CD4-positive, alpha-beta T cell treated with Interferon gamma for 1 hour (primary cell): ENCODE measurements at places on chromosomes 6 and 20.

- DNase-seq = no peak
Measured at GRCh38 chr6:16762268-16762549, 949 bp upstream of the ATXN1 start.

GRCh38 chr6:46184114-46184513 is 13.3 kb upstream of the ENPP5 start:
- DNase-seq = no peak

DNA sequence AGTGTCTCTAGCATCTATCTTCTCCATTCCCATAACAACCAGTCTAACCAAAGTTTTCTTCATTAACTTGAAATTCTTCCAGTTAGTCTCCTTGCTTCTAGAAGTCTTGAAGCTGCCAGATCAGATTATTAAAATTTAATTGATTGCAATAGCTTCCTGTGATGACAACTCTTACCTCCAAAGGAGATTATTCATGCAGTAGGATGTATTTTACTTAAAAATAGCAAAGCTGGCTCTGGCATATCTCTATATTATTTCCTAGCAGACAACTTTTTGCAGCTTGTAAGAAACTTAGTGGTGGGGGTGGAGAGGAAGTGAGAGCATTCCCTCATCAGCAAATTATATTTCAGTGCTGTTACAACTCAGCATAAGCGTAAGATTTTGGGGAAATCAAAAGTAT is 290.4 kb downstream of the GRIK2 start:
- DNase-seq = no peak

- DNase-seq = no peak
Measured at GRCh38 chr6:112620812-112621569, 273.9 kb downstream of the RFPL4B start.

GRCh38 chr6:53730767-53731166 is 64.0 kb upstream of the LRRC1 start:
- DNase-seq = no peak

DNA sequence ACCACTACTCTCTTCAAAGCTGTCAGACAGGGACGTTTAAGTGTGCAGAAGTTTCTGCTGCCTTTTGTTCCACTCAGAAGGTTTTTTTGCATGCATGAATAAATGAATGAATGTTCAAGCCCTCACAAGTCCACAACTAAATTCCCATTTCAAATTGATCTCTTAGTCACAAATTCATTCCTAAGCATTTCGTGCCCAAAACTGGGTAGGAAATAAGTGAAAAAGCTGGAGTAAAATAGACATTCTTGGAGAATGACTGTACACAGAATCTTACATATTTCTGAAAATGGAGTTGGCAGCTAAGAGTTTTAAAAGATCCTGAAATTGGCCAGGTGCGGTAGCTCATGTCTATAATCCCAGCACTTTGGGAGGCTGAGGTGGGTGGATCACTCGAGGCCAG is 117.6 kb downstream of the PERP start:
- DNase-seq = no peak

DNA sequence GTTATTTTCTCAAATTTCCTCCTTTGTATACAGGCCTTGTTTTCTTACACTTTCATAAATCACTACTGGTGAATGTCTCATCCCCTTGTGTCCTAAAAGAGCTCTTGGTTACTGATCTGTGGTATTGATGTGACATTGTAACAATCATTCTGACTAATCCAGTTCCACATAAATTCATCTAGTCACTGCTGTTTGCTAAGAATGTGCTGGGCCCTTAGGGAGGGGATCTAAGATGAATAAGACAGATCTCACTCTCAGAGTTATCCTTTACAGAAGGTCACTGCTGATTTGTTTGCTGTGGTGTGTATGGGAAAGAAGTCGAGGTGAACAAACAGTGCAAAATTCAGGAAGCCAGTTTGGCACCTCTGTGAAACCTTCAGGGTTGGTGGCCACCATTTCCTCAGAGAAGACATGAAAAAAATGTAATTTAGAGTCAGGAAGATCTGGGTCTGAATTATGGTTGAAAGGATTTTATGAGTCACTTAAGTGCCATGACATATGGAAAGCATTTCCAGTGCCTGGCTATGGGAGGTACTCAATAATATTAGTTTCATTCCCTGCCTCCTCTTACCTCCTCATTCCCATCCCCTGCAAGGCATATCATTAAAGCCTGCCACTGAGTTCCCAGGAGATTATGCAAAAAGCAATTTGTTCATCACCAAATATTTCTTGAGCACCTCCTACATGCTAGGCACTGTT is 121.8 kb downstream of the COL9A1 start:
- DNase-seq = no peak

GRCh38 chr20:46040902-46041535 is 12.0 kb downstream of the SLC12A5 start:
- DNase-seq = no peak

GRCh38 chr6:127902933-127903332 is 2.1 kb upstream of the THEMIS start:
- no peak for DNase-seq

DNA sequence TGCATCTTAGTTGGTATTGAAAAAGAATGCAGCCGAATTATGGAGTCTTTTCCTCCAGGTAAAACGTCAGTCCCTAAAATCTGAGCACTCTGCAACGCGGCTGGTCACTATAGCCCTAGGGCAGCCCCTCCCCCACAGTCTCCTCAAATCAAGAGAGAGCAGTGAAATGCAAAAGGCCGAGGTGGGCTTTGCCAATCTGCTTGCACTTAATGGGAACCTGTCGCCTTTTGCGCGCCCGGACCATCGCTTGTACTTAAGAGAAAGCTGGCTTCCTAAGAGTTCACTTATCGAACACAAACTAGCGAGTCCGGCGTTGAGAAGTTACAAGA is 447 bp downstream of the MCM3 start:
- no peak for DNase-seq

DNA sequence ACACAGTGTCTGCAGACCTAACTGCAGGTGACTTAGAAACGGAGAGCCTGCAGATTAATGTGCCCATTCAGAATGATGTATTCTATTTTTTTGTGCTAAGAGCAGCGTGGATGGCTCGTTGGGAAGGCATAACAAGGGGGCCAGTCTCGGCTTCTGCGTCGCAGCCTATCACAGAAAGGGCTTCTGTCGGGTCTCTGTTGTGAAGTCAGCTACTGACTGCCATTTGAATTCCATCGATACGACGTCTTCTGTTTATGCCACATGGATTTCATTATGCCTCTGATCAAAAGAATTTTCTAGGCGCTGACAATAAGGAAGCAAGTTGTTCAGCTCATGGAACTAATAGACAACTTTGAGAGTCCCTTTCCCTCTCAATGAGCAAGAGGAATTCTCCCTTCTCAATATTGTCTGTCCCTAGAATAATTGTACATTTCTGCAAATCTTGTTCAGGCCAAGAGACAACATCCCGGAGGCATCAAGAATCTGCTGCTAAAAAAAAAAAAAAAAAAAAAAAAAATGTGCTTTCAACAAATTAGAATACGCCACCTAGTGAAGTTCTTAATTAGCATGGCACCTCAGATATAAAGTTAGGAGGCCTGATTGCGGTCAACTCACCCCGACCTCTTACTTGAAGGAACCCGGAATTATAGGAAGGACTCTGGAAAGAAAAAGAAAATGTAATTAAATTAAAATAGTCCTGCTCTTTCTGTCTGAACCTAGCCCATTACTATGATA is 223.9 kb downstream of the TSHZ2 start:
- DNase-seq = no peak

- no peak for DNase-seq
Measured at GRCh38 chr6:20688710-20689500, 154.6 kb downstream of the CDKAL1 start.

GRCh38 chr6:6798448-6798860 is 209.9 kb downstream of the LY86 start:
- no peak for DNase-seq

- no peak for DNase-seq
Measured at GRCh38 chr6:44494011-44494501, 106.5 kb downstream of the CDC5L start.

DNA sequence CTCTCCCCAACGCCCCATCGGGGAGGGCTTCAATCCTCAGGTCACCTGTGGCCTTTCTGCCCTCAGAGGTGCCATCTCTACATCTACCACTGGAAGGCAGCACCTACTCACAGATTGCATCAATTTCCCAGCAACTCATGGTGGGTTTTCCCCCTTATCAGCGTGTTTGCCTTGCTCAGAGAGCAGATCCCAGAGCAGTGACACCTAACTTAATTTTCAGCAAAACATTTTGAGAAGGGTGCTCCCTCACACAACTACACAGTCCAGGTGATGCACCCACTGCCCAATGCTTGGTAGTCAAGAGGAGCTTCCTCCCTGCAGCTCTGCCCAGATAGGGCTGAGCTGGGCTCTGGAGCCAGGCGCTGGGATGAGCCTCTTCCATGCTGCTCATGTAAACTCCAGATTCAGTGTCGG is 48.2 kb downstream of the PLG start:
- DNase-seq = no peak

DNA sequence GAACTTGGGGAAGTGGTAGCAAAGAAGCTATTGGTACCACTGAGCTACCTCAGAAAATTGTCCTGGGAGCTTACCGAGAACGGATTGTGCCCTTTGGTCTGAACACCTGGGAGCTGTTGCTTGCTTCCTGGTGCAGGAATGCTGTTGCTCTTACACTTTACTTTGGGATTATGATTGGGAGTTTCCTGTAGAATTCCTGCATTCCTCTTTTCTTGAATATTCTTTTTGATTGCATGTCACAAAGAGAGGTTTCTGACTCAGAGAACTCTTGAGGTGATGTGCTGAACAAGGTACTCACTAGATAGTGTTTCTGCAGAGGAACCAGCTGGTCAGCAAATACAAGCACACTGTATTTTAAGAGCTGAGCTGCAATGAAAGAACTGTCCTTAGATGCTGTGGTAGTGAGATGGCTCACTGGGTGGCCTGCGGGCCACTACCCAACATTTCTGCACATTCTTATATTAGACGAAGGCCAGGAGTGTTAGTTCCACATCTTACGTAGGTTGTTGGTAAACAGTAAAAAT is 35.0 kb downstream of the LRRC1 start:
- DNase-seq = no peak

DNA sequence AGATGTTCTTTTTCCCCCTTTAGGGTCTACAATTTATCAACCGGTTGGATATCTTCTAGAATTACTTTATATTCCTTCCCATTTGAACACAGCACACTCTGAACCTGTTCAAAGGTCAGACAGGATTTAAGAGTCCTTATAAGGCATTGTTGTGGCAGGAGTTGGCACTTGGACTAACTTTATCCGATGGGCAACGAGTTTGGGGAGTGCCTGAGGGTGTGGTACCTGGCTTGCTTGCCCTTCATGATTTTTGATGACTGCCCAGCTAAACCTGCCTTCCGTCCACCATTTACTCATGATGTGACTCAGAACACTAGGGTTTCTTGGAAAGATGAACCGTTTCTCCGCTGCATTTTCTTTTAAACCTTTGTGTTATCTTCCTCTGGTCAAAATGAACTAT is 285.2 kb downstream of the FOXC1 start:
- DNase-seq = no peak

DNA sequence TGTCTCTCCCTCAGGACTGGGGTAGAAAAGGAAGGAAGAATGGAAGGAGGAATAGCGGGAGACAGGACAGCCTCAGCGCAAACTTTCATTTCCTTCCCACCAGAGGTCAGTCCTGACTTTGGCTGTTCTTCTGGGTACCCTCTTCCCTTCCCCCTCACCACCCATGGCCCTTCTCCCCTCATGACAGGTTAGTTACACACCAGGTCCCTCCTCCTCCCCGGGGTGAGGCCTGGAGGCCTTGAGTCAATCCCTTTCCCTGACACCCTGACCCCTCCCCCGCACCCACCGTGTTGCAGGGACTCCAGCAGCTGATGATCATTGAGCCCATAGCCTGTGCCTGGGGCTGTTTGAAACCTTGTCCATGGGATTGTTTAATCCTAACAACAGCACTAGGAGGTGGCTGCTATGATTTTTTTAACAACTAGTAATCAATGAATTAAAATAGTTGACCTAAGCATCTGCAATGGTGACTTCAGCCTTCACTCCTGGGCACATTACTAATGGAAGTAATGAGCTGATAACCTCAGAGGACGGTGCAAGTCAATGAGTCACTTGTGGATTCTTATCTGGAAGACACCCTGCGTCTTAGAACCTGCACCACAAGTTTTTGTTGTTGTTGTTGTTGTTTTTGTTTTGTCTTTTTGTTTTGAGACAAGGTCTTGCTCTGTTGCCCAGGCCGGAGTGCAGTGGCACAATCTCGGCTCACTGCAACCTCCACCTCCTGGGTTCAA is 46.6 kb upstream of the CCDC167 start:
- no peak for DNase-seq

DNA sequence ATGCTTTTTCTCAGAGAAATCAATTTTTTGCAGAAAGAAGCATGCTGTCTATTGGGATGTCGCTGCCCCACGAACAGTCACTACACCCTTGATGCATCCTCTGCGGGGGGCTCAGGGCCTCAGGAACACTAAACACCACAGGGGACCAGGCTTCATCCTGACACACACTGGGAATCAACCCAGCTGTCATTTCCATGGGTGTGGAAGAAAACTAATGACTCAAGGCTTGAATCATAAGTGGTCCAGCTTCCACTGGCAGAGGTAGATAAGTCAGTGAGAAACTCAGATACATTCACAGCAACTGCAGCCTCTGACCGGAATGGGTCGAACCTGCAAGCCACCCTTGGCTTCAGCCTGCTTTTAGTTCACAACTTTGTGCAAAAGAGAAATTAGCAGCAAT is 81.3 kb upstream of the SPTLC3 start:
- no peak for DNase-seq

- peak; percentile 35 for DNase-seq
Measured at GRCh38 chr20:19915111-19915798, 101.9 kb upstream of the NAA20 start.

- DNase-seq = no peak
Measured at GRCh38 chr6:137631323-137631722, 137.1 kb upstream of the OLIG3 start.

GRCh38 chr6:136784910-136785746 is 7.1 kb downstream of the MAP3K5 start:
- peak; percentile 59 for DNase-seq

DNA sequence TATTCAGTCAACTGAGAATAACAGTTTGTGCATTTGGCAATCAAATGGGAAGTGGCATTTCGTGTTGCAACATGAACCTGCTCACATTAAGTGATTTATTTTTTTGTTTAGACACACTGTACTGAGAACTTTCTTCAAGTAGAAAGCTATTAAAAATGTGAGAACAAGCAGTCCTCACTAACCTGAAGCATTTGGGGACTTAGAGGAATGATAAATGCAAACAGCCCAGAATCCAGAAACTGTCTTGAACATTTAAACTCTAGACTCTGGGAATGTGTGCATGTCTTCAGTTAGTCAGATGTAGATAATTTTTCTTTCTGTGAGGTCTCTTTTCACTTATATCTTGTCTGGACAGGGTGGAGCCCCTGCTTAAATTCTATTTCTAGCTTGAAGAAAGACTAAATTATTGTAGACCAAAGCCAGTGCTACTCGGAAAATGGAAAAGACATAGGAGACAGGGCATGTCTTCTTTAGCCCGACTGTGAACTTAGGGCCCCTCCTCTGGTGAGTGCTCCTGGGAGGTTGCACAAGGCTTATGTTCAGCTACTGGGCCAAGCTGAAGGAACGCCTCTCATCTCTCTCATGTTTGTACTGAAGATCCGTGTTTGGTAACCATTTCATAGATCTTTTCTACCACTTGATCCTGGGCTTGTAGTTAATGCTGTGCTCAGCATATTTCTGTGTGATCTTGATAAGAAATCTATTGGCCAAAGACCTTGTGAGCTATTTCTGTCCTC is 70.1 kb downstream of the SLX4IP start:
- no peak for DNase-seq
